Airway epithelial cell (primary cell): ENCODE measurements at places on chromosomes 2 and 18. TPM values are rescaled to one million over a fixed set of nuclear protein-coding genes. Genes with fewer than 3 reads are reported as not detected.

NGEF gene
- 3.6 and 7.6 TPM in 2 replicates for total RNA-seq

SIX2 gene
- 9.5 and 9.6 TPM in 2 replicates for total RNA-seq

PLEKHM3 gene
- 3.9 TPM in 2 replicates for total RNA-seq

PJVK gene
- 0.74 and 0.78 TPM in 2 replicates for total RNA-seq

CCDC74A gene
- 9.3 and 12.1 TPM in 2 replicates for total RNA-seq

UGT1A10 gene
- total RNA-seq = not detected in 2 replicates

GAD1 gene
- total RNA-seq = 2.6 TPM in 1 of 2 replicates, not detected in the other

LRRC30 gene
- not detected in 2 replicates for total RNA-seq

CDK15 gene
- total RNA-seq = 0.46 TPM in 1 of 2 replicates, not detected in the other

NDC80 gene
- 13.1 and 13.9 TPM in 2 replicates for total RNA-seq

BOLA3 gene
- total RNA-seq = 124 and 158 TPM in 2 replicates

SLC16A14 gene
- 2.4 and 3.7 TPM in 2 replicates for total RNA-seq

EFEMP1 gene
- total RNA-seq = 233 and 248 TPM in 2 replicates

CCDC68 gene
- total RNA-seq = 0.79 and 2.7 TPM in 2 replicates

RAB17 gene
- 0.85 and 4.7 TPM in 2 replicates for total RNA-seq

ESPNL gene
- total RNA-seq = 0.28 TPM in 1 of 2 replicates, not detected in the other

NEU2 gene
- total RNA-seq = not detected in 2 replicates

MRPL19 gene
- 59.7 and 66.9 TPM in 2 replicates for total RNA-seq

WDR54 gene
- total RNA-seq = 45.4 and 53.5 TPM in 2 replicates

KCNS3 gene
- 13.7 and 16.9 TPM in 2 replicates for total RNA-seq

SLC5A7 gene
- not detected in 2 replicates for total RNA-seq

C1GALT1C1L gene
- total RNA-seq = 0.21 and 2.2 TPM in 2 replicates

NT5C1B gene
- 0.07 TPM in 1 of 2 replicates, not detected in the other for total RNA-seq

LIPG gene
- total RNA-seq = 37.8 and 40.8 TPM in 2 replicates

C2orf78 gene
- not detected in 2 replicates for total RNA-seq

C18orf54 gene
- 5.4 TPM in 2 replicates for total RNA-seq

BMP10 gene
- total RNA-seq = not detected in 2 replicates

REEP1 gene
- total RNA-seq = 0.14 TPM in 1 of 2 replicates, not detected in the other

RAPGEF4 gene
- total RNA-seq = 1.4 and 1.7 TPM in 2 replicates

PPM1G gene
- 114 and 115 TPM in 2 replicates for total RNA-seq

IL1RL2 gene
- total RNA-seq = 0.63 and 1.3 TPM in 2 replicates

L3MBTL4 gene
- 0.05 and 0.07 TPM in 2 replicates for total RNA-seq

IL1R1 gene
- total RNA-seq = 2.3 and 5.1 TPM in 2 replicates

SKOR2 gene
- not detected in 2 replicates for total RNA-seq

ASB18 gene
- not detected in 2 replicates for total RNA-seq

IAH1 gene
- 48.3 and 51.8 TPM in 2 replicates for total RNA-seq

CRACDL gene
- total RNA-seq = 2.6 and 3.6 TPM in 2 replicates

CFLAR gene
- 45.9 and 72.6 TPM in 2 replicates for total RNA-seq

RFX8 gene
- total RNA-seq = 0.09 and 0.85 TPM in 2 replicates

ELP2 gene
- total RNA-seq = 26.9 and 40.9 TPM in 2 replicates

TBR1 gene
- total RNA-seq = not detected in 2 replicates

UGT1A3 gene
- total RNA-seq = 0.35 TPM in 1 of 2 replicates, not detected in the other

PAX8 gene
- 0.14 and 0.60 TPM in 2 replicates for total RNA-seq

FAM110C gene
- total RNA-seq = 12.9 and 14.2 TPM in 2 replicates

LAMA1 gene
- 14.5 and 22.1 TPM in 2 replicates for total RNA-seq

ALPP gene
- total RNA-seq = not detected in 2 replicates

EVA1A gene
- 19.3 and 26.4 TPM in 2 replicates for total RNA-seq

MEIS1 gene
- 14.6 and 21.7 TPM in 2 replicates for total RNA-seq

CXCR2 gene
- total RNA-seq = 0.09 and 0.56 TPM in 2 replicates
